ENCODE measurements at places on chromosomes 13 and 19.

- peak; percentile 25 for DNase-seq
Observed at GRCh38 chr13:103605546-103606326, 539.5 kb upstream of the SLC10A2 start.

DNA sequence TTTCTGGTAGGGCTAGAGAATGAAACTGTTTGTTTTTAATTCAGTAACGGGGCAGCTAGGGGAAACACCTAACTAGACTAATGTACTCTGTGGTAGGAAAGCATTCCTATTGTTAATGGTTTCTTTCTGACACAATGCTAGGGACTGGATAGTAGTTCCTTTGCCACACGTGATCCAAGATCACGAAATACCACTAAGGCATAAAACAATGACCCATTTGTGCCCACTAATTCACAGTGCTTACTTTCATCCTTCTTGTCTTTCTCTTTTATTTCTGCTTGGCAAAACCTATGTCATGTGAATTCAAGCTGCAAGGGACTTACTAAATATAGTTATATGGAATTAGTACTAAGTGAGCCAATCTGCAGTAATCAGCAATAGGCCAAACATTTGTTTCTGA is 834.1 kb upstream of the SLITRK6 start:
- peak; percentile 60 for DNase-seq

- DNase-seq: no peak
Observed at GRCh38 chr19:41224632-41225031, 5.6 kb downstream of the AXL start.

DNA sequence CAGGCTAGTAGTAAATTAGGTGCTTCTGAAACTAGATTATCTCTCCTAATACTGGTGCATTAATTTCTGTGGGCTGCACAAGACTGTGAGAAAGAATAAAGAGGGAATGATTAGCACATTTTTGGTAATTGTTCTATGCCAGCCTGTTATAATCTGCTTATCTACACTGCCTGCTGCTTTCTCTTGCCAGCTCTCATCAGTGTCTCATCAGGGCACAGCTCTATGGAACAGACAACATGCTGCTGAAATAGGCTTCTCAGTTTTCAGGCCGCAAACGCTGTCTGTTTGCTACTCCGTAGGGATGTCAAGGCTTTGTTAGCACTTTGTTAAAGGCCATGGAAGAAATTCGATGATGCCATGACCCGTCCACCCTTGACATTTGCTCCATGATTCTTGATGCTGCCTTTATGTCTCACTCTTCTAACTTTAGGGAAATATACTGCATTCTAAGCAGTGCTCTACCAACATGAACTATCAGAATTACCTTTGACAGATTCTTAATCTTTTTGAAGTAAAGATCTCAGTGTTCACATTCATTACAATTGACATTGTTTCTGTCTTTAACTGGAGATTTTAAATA is 84.0 kb upstream of the PRR20A start:
- DNase-seq: no peak

DNA sequence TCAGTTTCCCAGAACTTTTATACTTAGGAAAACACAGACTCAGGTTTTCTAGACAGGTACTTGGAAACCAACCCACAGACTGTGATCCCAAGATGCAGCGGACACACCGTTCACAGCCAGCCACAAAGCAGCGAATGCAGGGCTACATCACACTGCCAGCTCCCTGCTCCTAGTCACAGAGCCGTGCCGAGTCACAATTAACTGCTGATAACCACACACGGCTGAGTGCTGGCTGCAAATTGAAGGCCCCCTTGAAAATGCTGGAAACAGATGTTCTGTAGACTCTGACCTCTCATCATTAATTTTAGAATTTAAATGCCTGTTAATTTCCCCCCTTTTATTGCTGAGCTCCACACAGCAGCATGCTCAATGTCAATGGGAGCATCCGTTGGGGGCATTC is 78.6 kb upstream of the SIAH3 start:
- no peak for DNase-seq

- no peak for DNase-seq
Observed at GRCh38 chr13:91144054-91144453, 203.4 kb upstream of the MIR17HG start.

- DNase-seq: no peak
Observed at GRCh38 chr13:31882794-31883193, 143.5 kb downstream of the RXFP2 start.

GRCh38 chr13:78393286-78394142 is 209.8 kb downstream of the POU4F1 start:
- DNase-seq: no peak

- DNase-seq: peak; percentile 70
Observed at GRCh38 chr13:64723724-64724123, 2506.4 kb downstream of the PCDH9 start.

- no peak for DNase-seq
Observed at GRCh38 chr19:46928951-46929350, 68.2 kb downstream of the ARHGAP35 start.

- DNase-seq: no peak
Observed at GRCh38 chr19:51119101-51119500, 5.6 kb upstream of the SIGLEC9 start.

- no peak for DNase-seq
Observed at GRCh38 chr13:55661505-55661904, 1479.2 kb upstream of the PRR20A start.

DNA sequence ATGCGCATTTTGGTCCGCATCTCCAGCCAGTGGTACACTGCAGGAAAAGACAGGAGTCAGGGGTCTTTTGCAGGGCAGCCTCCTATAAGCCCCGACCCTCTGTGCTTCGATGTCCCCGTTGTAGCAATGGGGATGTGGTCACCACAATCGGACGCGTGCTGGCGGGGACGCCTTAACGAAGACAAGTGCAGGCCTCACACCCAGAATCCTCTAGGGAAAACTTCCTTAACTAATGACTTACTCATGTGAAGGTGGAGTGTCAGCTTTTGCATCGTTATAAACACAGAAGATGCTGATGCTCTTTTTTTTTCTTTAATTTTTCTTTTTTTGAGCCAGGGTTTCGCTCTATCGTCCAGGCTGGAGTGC is 22.1 kb downstream of the VASP start:
- no peak for DNase-seq

- DNase-seq: peak; percentile 57
Observed at GRCh38 chr19:49677901-49678674, 1.0 kb downstream of the PRMT1 start.
